Stimulated activated CD4-positive, alpha-beta T cell treated with anti-CD3 and anti-CD28 coated beads, Interleukin-1b, Interleukin-23, amount 100 ng/mL, for 4 hours (primary cell): ENCODE measurements at places on chromosomes 16 and 17.

DNA sequence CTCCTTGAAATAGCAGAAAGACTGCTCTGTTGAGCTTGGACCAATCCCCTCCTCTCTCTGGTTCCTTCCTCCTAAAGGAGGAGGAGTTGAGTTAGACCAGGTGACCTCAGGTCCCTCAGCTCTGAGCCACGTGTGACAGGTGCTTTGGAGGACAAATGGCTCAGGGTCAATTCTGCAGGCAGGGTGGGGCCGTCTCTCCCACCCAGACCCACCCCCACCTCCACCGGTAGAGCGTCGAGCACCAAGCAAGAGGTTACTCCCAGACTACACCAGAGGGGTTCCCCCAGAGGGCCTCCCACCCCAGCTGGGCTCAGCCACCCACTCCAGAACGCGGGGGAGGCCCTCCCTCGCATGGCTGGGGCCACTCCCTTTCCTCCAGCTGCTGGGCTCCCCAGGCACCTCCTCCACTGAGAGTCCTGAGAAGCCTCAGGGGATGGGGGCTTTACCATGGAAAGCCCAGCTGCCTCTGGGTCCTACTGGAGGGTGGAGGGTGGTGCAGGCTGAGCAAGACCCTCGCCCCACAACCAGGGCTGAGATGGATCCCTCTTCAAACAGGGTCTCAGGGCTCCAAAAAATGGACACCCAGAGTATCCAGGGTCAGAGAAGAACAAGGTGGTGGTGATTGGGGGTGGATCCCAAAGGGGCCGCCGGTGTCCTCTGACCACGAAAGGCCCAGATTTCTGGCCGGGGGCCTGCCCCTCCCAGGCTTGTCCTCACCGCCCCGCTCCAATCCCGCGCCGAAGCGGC is 7.6 kb downstream of the MYO1C start:
- no peak for DNase-seq

DNA sequence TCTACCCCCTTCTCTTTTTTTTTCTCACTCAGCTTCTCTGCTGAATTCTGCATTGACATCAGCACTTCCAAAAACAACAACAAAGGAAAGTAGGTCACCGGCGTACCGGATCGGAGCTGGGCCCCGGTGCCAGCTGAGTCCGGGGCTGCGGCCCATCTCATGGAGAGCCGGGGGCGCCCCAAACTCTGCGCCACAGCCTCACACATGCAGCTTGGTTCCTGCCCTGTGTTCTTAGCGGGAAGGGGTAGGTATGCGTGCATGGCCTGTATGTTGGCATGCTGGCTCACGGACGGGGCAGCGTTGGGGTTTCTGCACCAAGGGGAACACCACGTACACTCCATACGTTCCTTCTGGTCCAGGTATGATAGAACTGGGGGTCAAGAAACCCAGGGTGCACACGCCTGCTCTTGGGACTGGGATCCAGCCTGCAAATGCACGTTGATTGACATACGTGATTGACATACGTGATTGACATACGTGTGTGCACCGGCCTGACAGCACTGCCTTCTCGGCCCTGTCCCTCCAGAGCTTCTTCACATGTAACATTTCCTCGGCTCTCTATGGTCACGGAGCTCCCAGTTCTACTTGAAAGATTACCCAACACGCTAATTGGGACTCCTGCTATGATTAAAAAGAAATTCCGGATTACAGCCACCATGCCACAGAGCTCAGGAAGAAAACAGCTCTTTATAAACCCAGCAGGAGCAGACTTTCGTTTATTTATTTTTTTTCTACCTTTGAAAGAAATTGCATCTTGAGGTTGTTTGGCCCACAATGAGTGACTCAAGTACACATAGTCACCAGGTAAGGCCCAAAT is 88.7 kb downstream of the RPA1 start:
- DNase-seq, result no peak

GRCh38 chr16:64397945-64398508 is 723.8 kb downstream of the CDH11 start:
- no peak for DNase-seq

- DNase-seq, result no peak
Measured at GRCh38 chr16:87864331-87864989, 4.8 kb downstream of the SLC7A5 start.

DNA sequence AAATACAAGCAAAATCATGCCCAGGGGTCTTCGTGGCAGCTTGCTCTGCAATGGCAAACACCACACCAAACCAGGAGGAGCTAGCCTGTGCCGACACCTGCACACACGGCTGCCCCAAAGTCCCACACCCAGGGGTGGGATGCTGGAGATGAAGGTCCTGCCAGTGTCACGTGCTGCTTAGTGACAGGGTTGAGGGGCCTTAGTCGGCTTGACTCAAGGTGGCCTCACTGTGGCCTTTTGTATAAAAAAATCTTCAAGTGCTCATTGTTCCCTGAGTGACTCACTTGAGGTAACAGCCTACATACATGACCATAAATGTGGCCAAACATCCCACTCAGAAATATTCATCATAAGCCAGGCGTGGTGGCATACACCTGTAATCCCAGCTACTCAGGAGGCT is 7.3 kb downstream of the TRIM65 start:
- DNase-seq, result no peak

DNA sequence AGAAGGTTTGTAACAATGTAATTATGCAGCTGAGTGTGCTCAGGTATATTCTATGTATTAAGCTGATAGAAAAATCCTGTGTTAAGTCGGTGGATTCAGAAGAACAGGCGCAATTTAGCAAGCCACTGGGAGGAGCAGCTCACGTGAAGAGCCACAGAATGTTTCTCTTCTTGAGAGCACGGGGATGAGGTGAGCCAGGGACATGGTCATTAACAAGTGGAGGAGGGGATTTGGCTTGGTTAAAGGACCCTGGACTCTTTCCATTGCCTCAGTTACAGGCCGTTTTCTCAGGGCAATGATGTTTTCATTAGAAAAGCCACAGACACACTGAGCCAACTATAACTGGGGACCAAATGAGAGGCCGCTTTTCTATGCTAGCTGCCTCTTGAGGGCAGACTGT is 178.7 kb downstream of the SNX29 start:
- DNase-seq, result no peak

- no peak for DNase-seq
Measured at GRCh38 chr17:50943575-50943933, 77.4 kb upstream of the TOB1 start.

GRCh38 chr16:12240036-12240435 is 263.5 kb downstream of the SNX29 start:
- DNase-seq, result no peak

- DNase-seq, result no peak
Measured at GRCh38 chr16:53541326-53541725, 38.3 kb upstream of the AKTIP start.

GRCh38 chr16:85906349-85906748 is 7.4 kb downstream of the IRF8 start:
- DNase-seq, result no peak

DNA sequence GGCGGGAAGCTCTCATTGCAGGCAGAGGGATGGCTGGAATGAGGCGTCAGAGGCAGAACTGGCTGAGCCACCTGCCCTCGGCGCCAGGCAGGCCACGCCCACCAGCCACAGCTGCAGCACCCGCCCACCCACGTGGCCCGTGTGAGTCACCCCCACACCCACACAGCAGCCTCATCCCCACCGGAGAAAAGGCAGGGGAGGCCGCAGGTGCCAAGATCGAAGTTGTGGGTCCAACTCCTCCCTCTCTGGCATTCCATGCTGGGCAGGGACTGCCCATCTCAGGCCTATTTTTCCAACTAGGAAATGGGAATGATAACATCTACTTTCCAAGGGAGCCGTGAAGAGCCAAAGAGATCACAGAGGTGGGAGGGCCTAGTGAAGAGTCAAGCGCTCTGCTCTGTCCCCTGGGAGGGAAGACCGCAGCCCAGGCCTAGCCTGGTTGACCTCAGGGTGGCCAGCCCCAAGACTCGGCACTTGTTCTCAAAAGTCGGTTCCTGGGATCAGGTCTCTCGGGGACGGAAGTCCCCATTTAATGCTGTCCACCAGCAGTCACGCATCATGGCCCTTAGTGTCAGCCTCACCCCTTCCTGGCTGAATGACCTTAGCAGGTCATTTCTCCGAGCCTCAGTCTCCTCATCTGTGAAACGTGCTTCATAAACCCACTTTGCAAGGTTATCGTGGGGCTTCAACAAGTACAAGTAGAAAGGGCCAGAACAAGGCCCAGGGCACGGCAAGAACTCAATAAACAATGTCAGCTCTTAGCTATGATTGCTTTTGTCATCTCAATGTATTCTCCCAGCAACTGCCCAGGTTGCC is at the start of gene TRPV3:
TRPV3 (minus strand) TSS at position 45 of the 816 bp plus-strand sequence. CDS start 2,962 bp downstream, outside the sequence.
- peak; percentile 54 for DNase-seq

- no peak for DNase-seq
Measured at GRCh38 chr17:29140631-29141513, 39.3 kb downstream of the MYO18A start.

- DNase-seq, result no peak
Measured at GRCh38 chr17:27836651-27837050, 36.3 kb upstream of the NOS2 start.

GRCh38 chr16:74902161-74902560 is 82.8 kb downstream of the WDR59 start:
- DNase-seq, result no peak

- no peak for DNase-seq
Measured at GRCh38 chr17:34312080-34312479, 7.2 kb upstream of the CCL8 start.

DNA sequence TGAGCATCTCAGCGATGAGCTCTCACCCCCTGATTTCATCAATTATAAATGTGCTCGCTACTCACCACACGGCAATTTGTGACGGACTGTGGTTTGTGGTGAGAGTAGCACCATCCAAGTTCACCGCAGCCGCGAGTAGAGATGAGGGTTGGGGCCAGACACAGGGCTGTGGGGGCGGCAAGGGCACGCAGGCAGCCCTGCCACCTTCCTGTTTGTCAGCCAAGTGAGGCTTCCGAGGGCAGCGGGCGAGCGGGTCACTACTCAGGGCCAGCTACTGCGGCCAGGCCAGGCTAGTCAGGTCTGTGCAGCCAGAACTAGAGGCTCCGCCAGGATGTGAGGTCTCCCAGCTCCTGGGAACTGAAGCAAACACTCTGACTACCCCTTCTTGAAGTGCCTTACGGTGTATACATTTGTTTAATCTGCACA is 39.6 kb upstream of the MEOX1 start:
- no peak for DNase-seq

GRCh38 chr16:88914750-88915368 is 48.4 kb upstream of the PABPN1L start:
- no peak for DNase-seq

DNA sequence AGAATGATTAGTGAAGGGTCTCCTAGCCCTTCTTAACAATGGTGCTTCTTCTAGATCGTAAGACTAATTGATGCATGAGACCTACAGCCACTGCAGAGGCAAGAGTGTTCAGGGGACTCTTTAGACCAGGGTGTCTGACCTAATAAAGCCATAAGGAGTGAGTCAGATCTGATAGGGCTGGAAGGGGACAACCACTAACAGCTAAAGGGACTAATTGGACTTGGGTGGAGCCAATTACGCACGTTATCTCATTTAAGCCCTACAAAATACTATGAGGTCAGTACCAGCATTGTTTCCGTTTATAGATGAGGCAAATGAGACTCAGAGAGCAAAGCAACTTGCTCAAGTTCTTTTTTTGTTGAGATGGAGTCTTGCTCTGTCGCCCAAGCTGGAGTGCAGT is 14.5 kb upstream of the RNF222 start:
- no peak for DNase-seq

GRCh38 chr16:9840761-9841665 is 341.2 kb downstream of the GRIN2A start:
- DNase-seq, result no peak

- no peak for DNase-seq
Measured at GRCh38 chr16:48879223-48880122, 269.5 kb upstream of the N4BP1 start.

DNA sequence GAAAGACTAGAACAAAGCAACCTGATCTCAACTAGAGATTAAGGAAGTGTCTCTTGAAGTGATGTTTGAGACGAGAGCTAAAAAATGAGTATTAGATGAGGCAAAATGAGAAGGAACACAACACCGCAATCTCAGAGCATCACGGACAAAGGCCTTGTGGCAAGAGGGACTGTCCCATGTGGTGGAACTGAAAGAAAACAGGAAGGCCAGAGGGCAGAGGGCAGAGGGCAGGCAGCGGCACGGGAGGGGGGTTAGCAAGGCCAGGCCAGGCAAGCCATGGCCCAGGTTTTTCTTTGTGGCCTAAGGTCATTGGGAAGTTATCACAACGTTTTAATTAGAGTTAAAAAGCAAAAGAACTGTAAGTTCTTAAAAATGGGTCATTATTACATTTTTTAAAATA is 22.5 kb downstream of the RPA1 start:
- DNase-seq, result no peak

DNA sequence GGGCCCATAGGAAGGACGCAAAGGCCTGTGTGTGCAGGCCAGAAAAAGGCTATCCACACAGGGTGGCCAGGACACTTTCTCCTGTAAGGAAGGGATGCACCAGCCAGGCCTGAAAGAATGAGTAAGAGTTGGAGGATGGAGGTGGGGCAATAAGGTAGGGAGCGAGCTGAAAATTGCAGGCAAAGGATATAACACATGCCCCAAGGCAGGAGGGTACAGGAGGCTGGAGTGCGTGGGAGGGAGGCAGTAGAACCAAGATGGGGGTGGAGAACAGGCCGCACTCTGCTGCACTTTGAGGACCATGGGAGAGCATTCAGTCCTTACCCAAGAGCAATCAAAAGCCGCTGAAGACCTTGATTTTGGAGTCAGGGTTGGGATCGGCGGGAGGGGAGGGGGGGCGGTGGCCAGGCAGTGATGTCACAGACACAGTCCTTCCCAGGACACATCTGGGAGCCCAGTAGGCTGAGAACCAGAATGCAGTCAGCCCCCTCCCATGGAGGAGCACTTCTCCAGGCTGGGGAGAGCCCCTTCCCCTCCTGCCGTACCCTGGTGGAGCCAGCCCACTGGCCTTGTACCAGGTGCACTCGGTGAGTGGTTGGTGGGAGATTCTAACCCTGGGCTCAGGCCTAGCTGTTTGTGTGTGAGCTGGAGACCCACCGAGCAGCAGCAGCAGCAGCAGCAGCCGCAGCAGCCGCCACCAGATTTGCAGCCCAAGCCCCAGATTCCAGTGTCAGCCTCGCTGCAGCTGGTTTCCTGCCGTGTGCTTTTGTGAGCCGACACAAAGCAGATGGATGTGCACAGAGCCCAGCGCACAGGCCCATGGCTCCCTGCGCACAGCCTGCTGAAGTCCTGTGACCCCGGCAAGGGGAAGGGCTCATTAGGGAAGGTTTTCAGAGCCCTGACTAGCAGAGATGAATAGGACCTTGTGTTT is 17.5 kb downstream of the ANKRD40 start:
- DNase-seq, result no peak

GRCh38 chr17:74806334-74806733 is 30.2 kb upstream of the NAT9 start:
- no peak for DNase-seq

- DNase-seq, result no peak
Measured at GRCh38 chr17:35890774-35891155, 10.6 kb upstream of the CCL5 start.
